ENCODE measurements at places on chromosomes 7 and 10.
A peak's percentile ranks its signal among the peaks of the same experiment; 100 is the strongest.

DNA sequence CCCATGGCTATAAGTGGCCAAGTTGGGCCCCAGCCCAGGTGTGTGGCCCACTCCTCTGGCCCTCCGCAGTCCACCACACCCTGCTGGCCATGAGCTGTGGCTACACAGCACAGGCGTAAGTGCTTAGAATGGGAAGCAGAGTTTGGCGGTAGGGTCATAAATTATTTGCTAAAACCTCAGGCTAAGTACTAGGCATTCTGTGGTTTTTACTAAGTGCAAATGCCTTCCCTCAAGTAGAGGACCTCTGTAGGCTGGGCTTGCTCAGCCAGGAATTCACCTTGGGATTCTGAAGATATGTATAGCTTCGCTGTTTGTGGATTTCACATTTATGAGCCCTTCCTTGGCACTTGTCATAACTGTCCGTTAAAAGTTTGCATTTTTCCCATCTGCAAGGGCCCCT lies 44.8 kb upstream of the LOXL4 start:
- peak; percentile 9 for DNase-seq

- peak; percentile 64 for DNase-seq
These were observed 3.5 kb upstream of the GNGT1 start for GRCh38 chr7:93902777-93903423.

DNA sequence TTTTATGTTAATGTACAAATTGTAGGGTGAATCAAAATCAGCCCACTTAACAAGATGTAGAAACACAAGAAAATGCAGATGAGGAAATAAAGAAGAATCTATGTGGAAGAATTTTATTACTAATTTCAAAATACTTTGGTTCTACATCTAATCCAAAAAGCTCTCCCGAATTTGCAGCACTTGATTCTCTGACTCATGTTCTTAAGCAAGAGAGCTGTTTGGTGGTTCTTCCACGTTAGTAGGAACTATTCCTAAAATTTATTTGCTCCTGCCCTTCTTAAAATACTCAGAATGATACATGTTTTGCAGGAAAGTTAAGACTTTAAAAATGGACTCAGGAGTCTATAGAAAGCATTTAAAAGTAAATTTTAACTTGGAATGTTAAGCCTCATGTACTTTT lies 91.8 kb downstream of the ZMYND11 start:
- DNase-seq: no peak

DNA sequence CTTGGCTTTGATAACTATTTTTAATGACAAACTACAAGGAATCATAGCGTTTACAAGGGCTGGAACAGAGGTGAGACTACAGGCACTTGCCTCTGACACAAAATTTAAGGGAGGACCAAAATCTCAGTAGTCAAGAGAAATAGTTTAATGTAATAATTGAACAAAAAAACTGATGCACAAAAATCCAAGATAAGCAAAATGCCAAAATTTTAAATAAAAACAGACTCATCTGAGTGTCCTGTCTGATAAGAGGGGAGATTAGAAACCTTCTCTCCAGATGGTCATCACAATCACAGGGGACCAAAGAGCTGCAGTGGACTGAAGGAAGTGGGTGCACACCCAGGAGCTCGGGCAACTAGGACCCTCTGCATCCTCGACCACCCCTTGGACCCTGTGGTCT lies 70.5 kb downstream of the PARD3 start:
- DNase-seq: no peak

GRCh38 chr10:86653379-86653778 lies 968 bp upstream of the OPN4 start:
- no peak for DNase-seq

DNA sequence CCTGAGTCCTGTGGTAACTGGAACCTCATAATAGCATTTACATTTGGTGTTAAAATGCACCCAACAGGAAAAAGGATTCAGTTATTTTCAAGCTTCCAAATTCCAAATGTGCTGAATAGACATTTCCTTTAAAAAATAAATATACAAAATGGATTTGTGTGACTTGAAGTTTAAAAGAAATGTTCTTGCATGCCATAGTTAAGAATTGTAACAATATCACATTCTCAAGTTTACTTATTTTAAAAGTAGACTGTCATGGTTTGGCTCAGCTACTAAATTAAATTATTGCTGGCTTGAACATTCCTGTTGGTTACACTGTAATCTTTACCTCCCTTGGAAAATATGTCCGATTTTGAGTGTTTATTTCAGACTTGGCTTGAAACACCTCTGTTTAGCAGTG lies 31.5 kb downstream of the BICC1 start:
- DNase-seq: no peak

GRCh38 chr7:69808391-69808790 lies 210.1 kb downstream of the AUTS2 start:
- DNase-seq: no peak

- DNase-seq: no peak
These were observed 108.4 kb downstream of the KLF6 start for GRCh38 chr10:3676564-3676963.

DNA sequence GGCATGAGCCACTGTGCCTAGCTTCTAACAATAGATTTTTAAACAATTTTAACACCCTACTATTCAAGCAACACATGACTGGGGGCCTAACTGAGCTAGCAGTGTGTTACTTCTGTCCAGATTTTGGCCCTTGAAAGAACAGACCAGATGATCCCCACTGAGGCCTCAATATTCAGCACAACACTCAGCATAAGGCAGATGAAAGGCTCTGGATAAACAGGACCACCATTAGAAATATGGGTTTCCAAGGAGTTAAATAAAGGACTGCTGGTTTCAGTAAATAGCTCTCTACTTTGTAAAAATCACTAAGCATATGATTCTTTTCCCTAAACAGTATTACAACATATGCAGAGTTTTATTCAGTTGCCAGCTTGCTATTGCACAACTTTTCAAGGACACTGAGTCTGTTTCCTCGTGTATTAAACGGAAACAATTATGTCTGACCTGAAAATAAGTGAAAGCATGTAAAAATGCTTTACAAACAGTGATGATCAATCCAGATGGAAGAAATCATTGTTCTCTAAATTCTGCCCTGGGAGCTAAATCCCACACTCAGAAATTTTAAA lies 23.8 kb upstream of the FZD1 start:
- DNase-seq: no peak

DNA sequence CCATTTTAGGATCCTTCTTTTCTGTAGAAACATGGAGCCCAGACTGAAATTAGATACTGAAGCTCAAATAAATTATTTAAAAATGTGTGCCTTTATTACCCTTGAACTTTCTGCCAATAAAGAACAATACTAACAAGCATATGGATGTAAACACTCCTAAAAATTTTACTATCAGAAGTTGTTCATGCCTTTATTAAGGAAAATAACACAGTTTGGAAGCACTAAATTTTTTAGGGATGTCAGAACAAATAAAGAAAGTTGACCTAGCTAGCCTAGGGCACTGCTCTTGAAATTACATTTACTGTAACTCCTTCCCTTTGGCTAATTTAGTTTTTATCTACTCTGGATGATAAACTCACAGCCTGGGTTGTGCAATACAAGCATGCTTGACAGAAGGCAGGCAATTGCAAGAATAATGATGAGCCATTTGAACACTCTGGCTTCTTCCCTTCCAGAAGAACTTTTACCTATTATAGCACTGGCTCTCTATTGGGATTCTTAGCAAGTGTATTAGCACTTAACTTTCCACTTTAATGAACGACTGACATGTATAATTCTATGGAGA lies 351.7 kb upstream of the C7orf33 start:
- DNase-seq: no peak

GRCh38 chr7:69349291-69349690 lies 249.0 kb upstream of the AUTS2 start:
- no peak for DNase-seq
